Hepatocyte (in vitro differentiated cells): ENCODE measurements at places on chromosomes 11 and 22. TPM values are rescaled to one million over a fixed set of nuclear protein-coding genes. Genes with fewer than 3 reads are reported as not detected.

DNA sequence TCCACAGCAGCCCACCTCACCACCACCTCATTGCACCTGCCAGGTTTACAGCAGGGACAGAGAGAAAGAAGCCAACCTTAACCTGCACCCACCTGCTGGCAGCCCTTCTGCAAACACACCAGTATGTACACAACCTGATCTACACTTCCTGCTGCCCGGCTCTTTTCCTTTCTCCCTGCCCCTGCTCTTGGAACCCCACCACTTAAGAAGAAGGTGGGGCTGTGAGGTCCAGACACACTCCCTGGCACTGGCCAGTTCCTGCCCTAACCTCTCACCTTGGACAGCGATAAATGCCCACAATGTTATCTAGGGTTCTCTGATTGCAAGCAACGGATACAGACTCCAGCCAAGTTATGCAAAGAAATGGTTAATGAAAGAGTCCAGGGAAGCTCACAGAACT is 10.8 kb upstream of the SLC35C1 start:
- no peaks in the 10 kb centered on the region for H3K27me3 ChIP-seq
- no peak overlapping the region for H3K4me3 ChIP-seq
- no peaks in the 10 kb centered on the region for H3K4me1 ChIP-seq
- no peaks in the 10 kb centered on the region for H3K36me3 ChIP-seq
- H3K27ac ChIP-seq, result no peak overlapping the region

The DCHS1 gene
- total RNA-seq, result 8.5 and 15.2 TPM in 2 replicates

DNA sequence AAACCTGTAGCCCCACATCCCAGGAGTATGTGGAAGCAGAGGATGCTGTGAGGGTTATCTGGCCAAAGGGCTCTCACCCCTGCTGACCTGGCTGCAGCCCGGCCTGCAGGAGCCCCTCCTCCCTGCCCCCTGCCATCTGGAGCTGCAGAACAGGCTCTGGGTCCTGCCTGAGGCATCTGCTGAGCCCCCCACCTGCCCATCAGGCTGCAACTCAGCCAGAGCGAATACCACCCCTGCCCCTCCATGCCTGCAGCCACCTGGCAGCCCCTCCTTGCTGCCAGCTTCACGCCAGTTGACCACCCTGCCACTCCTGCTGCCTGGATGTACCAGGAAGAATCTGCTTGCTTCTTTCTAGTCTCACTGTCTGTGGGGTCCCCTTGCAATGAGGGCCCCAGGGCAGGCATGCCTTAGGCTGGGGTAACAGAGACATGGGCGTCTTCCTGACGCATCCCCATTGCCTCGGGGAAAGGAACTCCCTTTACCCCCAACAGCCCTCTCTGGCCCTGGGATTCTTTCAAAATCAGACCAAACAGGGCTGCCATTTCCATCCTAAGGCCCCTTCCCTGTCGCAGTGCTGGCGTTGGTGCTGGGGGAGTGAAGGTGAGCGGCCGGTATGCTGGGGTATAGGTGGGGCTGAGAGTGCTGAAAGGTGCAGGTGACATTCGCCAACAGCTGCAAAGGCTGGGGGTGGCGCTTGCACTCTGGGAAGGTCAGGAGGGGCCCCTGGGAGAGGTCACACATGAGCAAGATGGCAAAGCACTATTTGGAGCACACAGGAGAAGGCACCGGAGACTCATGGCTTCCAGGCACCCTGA is 1334.6 kb downstream of the TBC1D22A start:
- DNase-seq, result no peak
- H3K27me3 ChIP-seq, result no peaks in the 10 kb centered on the region
- no peaks in the 10 kb centered on the region for H3K4me1 ChIP-seq
- no peaks in the 10 kb centered on the region for H3K36me3 ChIP-seq

The GAL gene
- 0.44 and 1.7 TPM in 2 replicates for total RNA-seq

The LTO1 gene
- 13.4 and 32.9 TPM in 2 replicates for total RNA-seq
